ENCODE measurements at places on chromosomes 16 and 17.
A peak's percentile ranks its signal among the peaks of the same experiment; 100 is the strongest.

GRCh38 chr16:31327646-31328225 is 27.2 kb upstream of the ITGAX start:
- no peak for DNase-seq

GRCh38 chr17:78494696-78495330 is 82.4 kb downstream of the DNAH17 start:
- no peak for DNase-seq

DNA sequence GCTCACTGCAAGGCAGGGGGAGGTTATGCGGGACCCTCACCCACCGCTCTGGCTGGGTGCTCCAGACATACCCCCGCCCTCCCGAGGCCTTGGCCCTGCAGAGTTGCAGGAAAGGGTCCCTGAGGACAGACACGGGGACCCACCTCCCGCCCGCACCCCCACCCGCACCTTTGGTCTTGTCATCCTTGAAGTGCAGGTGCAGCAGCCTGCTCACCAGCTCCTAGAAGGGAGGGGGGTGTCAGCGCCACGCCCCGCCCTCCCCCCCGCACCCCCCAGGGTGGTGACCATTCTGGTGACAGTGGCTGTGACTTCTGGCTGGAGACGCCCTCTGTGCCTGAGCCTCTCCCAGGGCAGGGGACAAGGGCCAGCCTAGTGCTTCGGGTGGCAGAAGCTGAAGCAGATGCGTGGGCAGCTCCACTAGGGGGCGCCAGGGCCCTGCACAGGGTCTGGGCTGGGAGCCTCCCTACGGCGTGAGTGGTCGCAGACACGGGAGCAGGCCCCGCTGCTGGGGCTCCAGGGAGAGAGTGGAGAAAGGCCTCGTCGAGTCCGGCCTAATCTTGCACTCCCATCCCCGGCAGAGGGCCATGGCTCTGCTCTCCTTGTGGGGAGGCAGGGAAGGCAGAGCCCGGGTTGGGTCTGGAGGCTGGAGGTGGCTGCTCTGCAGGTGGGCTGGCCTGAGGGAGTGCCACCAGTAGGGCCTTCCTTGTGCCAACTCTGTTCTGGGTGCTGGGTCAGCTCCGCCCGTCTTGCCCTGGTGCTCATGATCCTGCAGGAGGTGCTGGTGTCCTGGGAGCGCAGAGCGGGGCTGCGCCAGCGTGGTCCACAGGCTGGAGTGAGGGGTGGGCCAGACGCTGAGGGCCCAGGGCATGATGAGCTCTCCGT is 2.7 kb downstream of the CENPX start:
- peak; percentile 73 for DNase-seq

- DNase-seq: peak; percentile 64
Observed at GRCh38 chr17:74369221-74369620, 1.9 kb downstream of the GPR142 start.

DNA sequence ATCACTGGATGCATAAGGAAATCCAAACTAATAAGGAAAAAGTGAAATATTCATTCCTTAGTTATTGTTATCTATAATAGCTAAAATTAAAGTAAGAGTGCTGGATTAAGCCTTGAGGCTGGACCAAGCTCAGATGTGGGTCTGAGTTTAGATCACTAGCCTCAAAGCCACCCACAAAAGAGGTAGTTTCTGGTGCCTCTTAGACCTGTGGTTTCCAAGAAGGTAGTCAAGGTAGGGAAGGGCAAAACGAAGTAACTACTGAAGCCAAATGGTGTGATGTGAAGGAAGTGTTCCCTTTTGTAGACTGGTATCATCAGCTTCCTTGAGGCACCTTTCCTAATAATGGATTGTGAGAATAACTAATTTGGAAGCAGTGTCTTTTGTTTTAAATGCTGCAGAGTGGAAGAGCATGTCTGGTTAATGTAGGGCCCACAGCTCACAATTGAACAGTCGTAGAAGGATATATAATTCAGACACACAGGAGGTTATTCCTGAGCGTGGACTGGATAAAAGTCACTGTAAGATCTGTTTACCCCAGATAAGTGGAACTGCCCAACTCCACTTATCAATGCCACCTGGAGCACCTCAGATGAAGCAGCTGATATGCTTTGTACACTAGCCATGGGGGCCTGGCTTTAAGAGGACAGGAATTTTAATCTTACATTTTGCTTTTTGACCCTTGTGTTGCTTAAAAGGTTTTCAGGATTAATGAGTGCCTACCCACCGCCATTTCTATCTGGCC is 31.7 kb upstream of the LCMT1 start:
- DNase-seq: no peak

DNA sequence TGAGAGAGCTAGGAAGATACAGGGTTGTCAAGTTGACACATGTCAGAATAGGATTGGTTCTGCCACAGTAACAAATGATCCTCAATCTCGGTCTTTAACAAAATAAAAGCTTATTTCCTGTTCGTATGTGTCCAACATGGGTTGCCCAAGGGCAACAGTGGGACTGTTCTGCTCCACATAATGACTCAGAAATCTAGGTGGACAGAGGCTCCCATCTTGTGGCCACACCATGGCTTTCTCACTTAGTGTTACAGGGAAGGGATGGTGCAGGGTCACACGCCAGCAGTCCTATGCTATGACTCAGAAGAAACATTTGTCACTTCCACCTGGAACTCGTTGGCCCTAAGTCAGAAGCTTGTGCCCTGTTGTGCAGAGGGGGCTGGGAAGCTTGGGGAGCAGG is 364.9 kb downstream of the SNX29 start:
- no peak for DNase-seq

- no peak for DNase-seq
Observed at GRCh38 chr16:88070989-88071625, 119.9 kb downstream of the BANP start.

DNA sequence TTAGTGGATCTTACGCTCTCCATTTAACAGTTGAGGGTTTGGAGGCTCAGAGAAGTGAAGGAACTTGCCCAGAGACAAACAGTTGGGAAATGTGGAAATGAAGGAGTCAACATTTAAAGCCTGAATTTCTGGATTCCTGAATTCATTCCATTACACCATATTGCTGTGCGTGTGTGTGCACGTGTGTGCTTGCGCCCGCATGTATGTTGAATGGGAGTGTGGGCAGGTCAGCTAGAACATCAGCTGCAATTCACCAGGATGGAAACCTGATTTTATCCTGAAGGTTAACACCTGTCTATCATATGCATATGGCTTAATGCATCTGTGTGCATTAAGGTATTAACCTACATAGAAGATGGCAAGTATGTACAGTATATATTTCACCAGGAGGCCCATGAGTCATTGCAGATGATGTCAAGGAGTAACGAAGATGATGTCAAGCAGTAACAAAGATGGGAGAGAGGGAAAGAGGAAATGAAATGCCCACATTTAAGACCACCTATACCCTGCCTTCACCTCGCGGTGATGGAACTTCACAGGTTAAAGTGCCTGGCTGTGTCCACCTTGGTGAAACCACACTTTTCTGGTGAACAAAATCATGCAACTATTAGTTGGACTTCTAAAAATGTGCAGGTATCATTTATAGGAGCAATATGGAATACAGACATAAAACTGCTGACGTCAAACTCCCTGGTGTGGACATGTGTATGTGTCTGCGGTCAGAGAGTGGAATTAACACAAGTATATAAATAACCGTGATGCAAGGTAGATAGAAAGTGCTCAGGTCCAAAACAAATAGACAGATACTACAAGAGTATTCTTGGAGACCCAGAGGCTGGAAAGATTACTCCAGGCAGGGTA is 832 bp upstream of the ADAP2 start:
- DNase-seq: no peak

- DNase-seq: peak; percentile 57
Observed at GRCh38 chr16:81623365-81624102, 155.6 kb upstream of the PLCG2 start.

DNA sequence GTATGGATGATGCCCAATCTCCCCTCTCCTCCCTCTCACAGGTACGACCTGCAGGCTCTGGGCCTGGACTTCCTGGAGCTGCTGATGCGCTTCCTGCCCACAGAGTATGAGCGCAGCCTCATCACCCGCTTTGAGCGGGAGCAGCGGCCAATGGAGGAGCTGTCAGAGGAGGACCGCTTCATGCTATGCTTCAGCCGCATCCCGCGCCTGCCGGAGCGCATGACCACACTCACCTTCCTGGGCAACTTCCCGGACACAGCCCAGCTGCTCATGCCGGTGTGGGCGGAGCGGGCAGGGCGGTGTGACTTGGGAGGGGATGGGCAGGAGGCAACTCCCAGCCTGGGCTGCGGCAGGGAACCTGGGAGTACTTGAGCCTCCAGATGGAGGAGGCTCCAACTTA is 18.1 kb downstream of the SPATA32 start:
- DNase-seq: peak; percentile 82

DNA sequence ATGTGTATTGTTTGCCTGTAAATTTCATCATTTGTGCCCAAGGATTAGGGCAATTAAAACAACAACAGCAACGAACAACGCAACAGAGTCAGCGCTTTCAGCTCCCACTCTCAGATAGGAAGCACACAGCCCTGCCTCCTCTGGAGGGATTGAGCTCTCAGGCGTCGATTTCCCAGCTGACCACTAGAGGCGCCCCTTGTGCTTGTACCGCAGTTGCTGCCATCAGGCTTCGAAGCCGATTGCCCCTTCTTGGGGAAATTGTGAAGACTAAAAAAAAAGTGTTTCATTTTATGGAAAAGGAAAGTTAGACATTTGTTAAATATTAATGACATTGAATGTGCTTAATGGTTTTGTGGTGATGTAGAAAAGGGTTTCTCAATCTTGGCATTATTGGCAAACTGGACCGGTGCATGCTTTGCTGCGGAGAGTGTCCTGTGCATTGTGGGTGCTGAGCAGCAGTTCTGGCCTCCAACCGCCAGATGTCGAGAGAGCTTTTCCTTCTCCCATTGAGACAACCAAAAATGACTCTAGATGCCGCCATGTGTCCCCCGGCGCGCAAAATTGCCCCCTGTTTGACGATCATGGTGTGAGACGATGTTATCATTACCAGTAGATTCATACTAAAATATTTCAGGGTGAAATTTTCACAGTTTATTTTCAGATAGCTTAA is 650.4 kb upstream of the RBFOX1 start:
- peak; percentile 31 for DNase-seq

DNA sequence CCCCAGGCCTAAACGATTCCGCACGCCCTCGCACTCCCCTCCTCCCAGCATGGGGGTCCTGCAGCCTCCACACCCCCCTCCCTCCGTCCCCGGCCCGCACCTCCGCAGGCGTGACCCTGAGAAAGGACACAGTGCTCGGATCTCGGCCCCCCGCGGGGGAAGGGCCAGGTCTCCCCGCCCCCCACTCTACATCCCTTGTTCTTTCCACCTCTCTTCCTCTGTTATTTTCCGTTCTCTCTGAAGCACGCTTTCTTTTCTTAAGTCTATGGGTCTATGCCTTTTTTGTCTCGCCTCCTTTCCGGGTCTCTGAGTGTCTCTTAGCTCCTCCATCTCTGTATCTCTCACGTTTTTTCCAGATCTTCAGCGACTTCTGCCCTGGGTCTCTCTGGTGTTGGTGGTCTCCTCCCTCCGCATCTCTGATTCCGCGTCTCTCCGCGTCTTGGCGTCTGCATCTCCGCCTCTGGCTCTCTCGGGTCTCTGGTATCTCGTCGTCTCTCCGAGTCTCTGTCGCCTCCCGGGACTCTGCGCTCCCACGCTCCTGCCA is 2.1 kb upstream of the HES7 start:
- no peak for DNase-seq

- DNase-seq: no peak
Observed at GRCh38 chr17:75922963-75923874, 17.6 kb downstream of the FBF1 start.

DNA sequence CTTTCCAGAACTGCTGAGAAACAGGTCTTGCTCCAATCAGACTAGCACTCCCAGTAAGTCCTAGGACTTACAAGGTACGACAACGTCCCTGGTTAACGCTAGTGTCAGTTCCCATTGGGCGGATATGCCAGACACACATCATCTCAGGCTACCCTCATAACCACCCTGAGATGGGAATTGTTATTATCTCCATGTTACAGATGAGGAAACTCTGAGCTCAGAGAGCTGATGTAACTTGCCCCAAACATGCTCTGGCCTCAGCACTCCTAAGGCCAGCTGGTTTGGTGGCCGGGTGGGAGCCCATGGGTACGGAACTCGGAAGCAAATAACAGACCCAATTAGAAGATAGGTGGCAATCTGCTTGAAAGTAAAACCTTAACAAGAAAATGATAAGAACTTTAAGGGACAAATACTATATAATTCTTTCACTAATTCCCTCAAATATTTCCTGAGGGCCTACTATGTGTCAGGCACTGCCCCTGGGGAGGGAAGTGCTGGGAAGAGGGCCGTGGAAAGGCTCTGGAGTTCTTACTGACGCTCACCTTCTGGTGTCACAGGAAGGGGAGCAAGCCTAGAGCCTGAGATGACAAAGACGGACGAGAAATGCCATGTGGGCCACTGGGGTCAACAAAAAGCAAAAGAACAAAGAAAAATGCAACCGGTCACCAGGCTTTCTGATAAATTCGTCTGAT is 6.9 kb downstream of the CREBBP start:
- DNase-seq: no peak

GRCh38 chr16:54216688-54217087 is 69.9 kb downstream of the IRX3 start:
- DNase-seq: no peak

- DNase-seq: no peak
Observed at GRCh38 chr17:45981306-45981705, 17.7 kb upstream of the STH start.

- DNase-seq: no peak
Observed at GRCh38 chr17:3039736-3040135, 23.7 kb downstream of the OR1D5 start.

DNA sequence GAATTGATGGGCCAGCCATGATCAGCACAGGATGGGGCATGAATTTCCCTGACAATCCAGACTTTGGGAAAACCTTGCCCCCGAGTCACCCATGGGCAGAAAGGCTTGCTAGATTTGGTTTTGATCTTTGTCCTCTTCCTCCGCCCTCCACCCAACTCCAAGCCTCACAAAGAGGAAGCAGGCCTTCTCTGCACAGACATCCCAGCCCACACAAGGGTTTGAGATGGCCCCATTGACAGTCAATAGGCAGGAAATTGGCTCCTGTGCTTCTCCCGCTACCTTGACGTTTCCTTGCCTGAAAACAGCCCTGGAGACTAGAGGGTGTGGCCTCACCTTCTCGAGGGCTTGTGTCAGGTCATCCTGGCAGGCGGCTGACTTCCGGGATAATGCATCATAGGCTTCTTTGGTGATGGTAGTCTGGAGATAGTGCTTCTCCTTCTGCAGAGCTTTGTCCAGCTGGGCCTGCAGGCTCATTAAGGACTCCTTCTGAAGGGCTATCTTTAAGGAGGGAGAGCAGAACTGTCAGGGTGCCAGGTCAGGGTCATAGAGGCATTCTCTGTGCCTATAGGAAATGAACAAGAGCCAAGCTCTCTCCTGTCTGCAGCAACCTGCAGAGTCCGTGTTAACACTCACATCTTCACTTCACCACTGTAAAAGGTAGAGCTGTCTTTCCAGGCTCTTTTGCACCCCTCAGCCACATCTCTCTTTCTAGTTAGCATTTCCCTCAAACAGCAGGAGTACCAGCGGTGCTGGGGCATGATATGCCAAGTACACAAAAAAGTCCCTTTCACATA is 32.2 kb downstream of the DHX38 start:
- no peak for DNase-seq

GRCh38 chr17:56781906-56782305 is 51.8 kb downstream of the C17orf67 start:
- DNase-seq: no peak

All from stomach (tissue), 19 donors.